SJSA1 (cell line): ENCODE measurements at places on chromosomes 6 and 20. TPM values are rescaled to one million over a fixed set of nuclear protein-coding genes. Genes with fewer than 3 reads are reported as not detected.

The IL20RA gene
- total RNA-seq = not detected in 2 replicates

- H3K36me3 ChIP-seq = peaks cover 51% of the 10 kb centered on the region
- no peak overlapping the region for H3K27ac ChIP-seq
- H3K27me3 ChIP-seq = no peaks in the 10 kb centered on the region
- H3K4me3 ChIP-seq = no peak overlapping the region
Observed at GRCh38 chr6:30340589-30341054, 4.3 kb upstream of the RPP21 start.

The PRDM13 gene
- not detected in 2 replicates for total RNA-seq

GRCh38 chr6:51199733-51200260 lies 381.1 kb downstream of the TFAP2B start:
- H3K4me3 ChIP-seq = no peak overlapping the region
- no peaks in the 10 kb centered on the region for H3K36me3 ChIP-seq
- H3K4me1 ChIP-seq = no peaks in the 10 kb centered on the region

GRCh38 chr6:168413018-168413720 lies 27.8 kb upstream of the SMOC2 start:
- H3K36me3 ChIP-seq = no peaks in the 10 kb centered on the region
- no peak overlapping the region for H3K4me3 ChIP-seq
- no peak for DNase-seq
- no peak overlapping the region for H3K27ac ChIP-seq
- no peaks in the 10 kb centered on the region for H3K27me3 ChIP-seq
- no peaks in the 10 kb centered on the region for H3K4me1 ChIP-seq

The PSORS1C2 gene
- not detected in 2 replicates for total RNA-seq

DNA sequence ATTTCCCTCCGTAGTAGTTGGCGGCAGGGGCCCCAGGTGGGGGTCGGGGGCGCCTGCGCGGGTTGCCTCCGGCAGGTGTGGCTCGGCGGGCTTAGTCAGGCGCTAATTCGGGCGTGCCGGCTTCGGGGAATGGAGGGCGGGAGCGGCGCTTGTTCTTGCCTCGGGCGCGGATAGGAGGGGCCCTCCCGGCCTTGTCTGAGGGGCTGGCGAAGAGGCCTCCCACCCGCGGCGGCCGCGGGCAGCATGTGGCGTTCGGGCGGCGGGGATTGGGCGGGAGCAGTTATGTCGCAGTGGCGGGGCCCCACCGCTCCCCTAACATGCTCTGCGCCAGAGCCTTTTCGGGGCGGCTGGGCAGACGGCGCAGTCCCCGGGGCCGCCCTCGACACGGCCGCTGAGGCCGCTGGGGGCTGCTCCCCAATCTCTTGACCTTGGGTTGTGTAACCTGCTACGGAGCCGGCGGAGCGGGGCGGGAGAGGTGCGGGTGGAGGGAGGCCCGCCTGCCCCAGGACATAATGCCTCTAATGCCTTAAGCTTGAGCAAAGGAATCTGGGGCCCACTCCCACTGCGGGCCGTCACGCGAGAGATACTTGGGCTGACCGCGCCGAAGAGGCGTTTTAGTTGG lies 1.1 kb downstream of the AMD1 start:
- H3K27me3 ChIP-seq = no peaks in the 10 kb centered on the region
- H3K27ac ChIP-seq = peak overlapping the region; percentile 58
- H3K4me3 ChIP-seq = peak overlapping the region; percentile 86
- peaks cover 35% of the 10 kb centered on the region for H3K4me1 ChIP-seq

- no peaks in the 10 kb centered on the region for H3K4me1 ChIP-seq
- DNase-seq = no peak
- H3K36me3 ChIP-seq = no peaks in the 10 kb centered on the region
- no peaks in the 10 kb centered on the region for H3K27me3 ChIP-seq
- H3K4me3 ChIP-seq = no peak overlapping the region
- no peak overlapping the region for H3K27ac ChIP-seq
Observed at GRCh38 chr6:105560611-105561066, 157.8 kb upstream of the PREP start.

DNA sequence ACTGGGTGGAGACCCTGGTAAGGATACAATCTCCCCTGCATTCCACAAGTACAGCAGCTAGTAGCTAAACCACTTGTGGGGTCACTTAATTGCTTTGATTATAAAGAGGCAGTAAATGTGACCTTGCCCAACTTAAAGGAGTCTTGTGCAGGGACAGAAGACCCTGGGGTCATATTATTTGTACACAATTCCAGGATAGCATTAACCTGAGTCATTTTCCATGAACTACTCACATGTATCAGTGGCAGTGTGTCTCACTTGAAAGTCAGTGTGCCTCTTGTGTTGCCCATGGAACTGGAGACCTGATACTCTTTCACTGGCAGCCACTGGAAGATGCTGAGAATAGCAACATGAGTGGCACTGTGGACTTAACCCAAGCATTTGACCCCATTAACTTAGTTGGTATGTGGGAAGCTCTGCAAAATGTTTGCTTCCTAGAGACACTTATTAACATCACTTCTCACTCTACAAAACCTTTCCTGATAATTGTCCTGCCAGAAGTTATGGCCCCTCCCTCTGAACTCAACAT lies 28.9 kb downstream of the CLIC5 start:
- no peaks in the 10 kb centered on the region for H3K36me3 ChIP-seq
- peak overlapping the region; percentile 20 for H3K27ac ChIP-seq
- H3K27me3 ChIP-seq = no peaks in the 10 kb centered on the region
- peaks cover 38% of the 10 kb centered on the region for H3K4me1 ChIP-seq
- no peak for DNase-seq
- no peak overlapping the region for H3K4me3 ChIP-seq

GRCh38 chr6:157263881-157264397 lies 59.4 kb downstream of the TMEM242 start:
- H3K27ac ChIP-seq = no peak overlapping the region
- no peak overlapping the region for H3K4me3 ChIP-seq
- no peaks in the 10 kb centered on the region; the same call in 1 of the 2 replicates for H3K4me1 ChIP-seq

The UST gene
- 6.7 and 7.6 TPM in 2 replicates for total RNA-seq

The GATA5 gene
- not detected in 2 replicates for total RNA-seq

- H3K27ac ChIP-seq = no peak overlapping the region
- H3K4me3 ChIP-seq = no peak overlapping the region
- H3K27me3 ChIP-seq = no peaks in the 10 kb centered on the region; the same call in 1 of the 2 replicates
- peaks cover 16% of the 10 kb centered on the region for H3K4me1 ChIP-seq
- H3K36me3 ChIP-seq = no peaks in the 10 kb centered on the region
- no peak for DNase-seq
Observed at GRCh38 chr6:156689656-156690055, 87.5 kb upstream of the ARID1B start.

The BTBD9 gene
- 6.3 and 8.5 TPM in 2 replicates for total RNA-seq

The PNLDC1 gene
- not detected in 2 replicates for total RNA-seq

The PGC gene
- total RNA-seq = not detected in 2 replicates

GRCh38 chr6:2790588-2791449 lies 25.6 kb downstream of the WRNIP1 start:
- H3K27ac ChIP-seq = peak overlapping the region; percentile 99
- H3K4me3 ChIP-seq = peak overlapping the region; percentile 10; the same call in 1 of the 2 replicates
- peaks cover 68% of the 10 kb centered on the region for H3K4me1 ChIP-seq
- H3K27me3 ChIP-seq = no peaks in the 10 kb centered on the region
- H3K36me3 ChIP-seq = peaks cover 21% of the 10 kb centered on the region
- peak; percentile 89 for DNase-seq

The ECHDC1 gene
- total RNA-seq = 47.4 and 81.2 TPM in 2 replicates

DNA sequence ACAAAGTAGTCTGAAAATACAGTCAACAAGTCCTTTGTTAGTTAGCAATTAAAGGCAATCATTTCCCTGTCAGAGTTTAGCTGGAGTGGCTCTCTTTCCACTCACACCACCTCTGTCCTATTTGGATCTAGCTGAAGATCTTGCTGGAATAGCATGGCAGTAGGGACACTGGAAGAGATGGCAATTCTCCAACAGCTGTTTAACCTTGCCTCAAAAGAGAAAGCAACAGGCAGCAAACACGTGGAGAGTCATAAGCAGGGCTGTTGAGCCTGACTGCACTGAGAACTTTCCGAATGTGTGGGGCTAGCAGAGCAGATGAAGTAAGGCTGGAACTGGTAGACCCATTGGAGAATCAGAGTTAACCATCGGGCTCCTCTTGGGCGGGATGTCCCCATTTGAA lies 38.0 kb upstream of the PRSS35 start:
- H3K4me1 ChIP-seq = no peaks in the 10 kb centered on the region
- H3K27ac ChIP-seq = no peak overlapping the region
- H3K36me3 ChIP-seq = no peaks in the 10 kb centered on the region
- H3K27me3 ChIP-seq = no peaks in the 10 kb centered on the region; the same call in 1 of the 2 replicates

The MAFB gene
- total RNA-seq = not detected in 2 replicates

DNA sequence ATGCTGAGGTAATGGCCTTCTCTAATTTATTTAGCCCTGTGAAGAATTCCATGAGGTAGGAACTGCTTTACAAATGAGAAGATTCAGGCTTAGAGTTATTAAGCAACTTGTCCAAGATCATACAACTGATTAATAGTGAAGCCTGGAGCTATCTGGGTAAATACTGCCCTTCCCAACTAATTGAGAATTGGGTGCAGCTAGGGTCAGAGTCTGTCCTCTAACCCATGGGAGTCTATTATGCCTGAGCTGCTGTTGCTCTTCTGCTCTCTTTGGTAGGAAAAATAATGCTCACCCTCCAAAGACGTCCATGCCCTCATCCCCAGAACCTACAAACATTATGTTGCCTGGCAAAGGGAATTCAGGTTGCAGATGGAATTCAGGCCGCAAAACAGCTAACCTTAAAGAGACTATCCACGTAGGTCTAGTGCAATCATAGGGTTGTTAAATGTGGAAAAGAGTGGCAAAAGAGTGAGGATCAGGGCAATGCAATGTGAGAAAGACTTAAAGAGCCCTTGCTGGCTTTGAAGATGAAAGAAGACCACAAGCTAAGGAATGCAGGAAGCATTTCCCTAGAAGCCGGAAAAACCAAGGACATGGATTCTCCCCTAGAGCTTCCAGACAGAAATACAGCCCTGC lies 90.1 kb downstream of the SPTLC3 start:
- DNase-seq = no peak
- H3K36me3 ChIP-seq = no peaks in the 10 kb centered on the region
- no peaks in the 10 kb centered on the region for H3K4me1 ChIP-seq
- no peak overlapping the region for H3K27ac ChIP-seq
- no peak overlapping the region for H3K4me3 ChIP-seq

DNA sequence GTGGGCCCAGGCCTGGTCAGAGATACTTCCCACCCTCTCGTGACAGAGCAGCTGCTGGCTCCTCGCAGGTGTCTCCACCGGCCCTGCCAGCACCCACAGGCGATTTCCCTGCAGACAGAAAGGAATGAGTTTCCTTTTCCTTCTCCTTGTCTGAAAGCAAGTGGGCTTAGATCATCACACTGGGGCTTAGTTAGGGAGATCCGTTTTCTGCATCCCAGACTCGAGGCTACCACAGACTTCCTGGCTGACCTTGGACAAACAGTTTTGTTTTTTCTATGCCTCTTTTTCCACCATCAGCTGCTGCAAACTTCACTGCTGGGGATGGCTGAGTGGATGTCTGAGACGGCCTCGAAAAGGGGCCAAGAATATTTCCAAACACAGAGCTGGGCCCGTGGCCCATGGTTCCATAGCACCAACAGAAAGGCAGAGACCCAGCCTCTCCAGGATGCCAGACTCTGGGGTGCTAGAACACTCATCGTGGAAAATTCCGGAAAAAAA lies 86.5 kb downstream of the BANF2 start:
- no peak for DNase-seq
- no peaks in the 10 kb centered on the region for H3K4me1 ChIP-seq
- no peak overlapping the region for H3K4me3 ChIP-seq

- H3K27ac ChIP-seq = no peak overlapping the region
- H3K4me1 ChIP-seq = peaks cover 7% of the 10 kb centered on the region
- H3K36me3 ChIP-seq = no peaks in the 10 kb centered on the region
- H3K4me3 ChIP-seq = no peak overlapping the region
Observed at GRCh38 chr6:151236668-151237401, 2.9 kb upstream of the AKAP12 start.

DNA sequence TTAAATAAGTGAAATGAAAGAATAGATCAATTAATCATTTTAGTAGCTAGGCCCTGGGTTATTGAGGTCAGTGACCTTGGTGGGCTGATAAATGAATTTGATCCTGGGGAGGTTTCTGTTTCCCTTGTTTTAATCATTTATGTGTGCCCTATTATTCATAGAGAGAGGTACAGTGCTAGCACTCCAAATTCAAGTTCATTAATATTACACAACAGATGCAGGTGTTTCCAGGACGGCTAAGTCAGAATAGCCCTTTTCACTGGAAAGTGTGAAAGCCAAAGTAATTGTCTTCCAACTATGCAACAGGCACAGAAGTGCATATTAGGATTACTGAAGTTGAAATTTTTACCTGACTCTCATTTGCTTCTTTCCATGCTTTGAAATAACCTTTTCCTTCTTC lies 61.7 kb upstream of the SGK1 start:
- H3K4me1 ChIP-seq = no peaks in the 10 kb centered on the region
- H3K36me3 ChIP-seq = no peaks in the 10 kb centered on the region
- H3K27me3 ChIP-seq = no peaks in the 10 kb centered on the region
- H3K27ac ChIP-seq = no peak overlapping the region
- no peak for DNase-seq

The PACRG gene
- total RNA-seq = not detected in 2 replicates

DNA sequence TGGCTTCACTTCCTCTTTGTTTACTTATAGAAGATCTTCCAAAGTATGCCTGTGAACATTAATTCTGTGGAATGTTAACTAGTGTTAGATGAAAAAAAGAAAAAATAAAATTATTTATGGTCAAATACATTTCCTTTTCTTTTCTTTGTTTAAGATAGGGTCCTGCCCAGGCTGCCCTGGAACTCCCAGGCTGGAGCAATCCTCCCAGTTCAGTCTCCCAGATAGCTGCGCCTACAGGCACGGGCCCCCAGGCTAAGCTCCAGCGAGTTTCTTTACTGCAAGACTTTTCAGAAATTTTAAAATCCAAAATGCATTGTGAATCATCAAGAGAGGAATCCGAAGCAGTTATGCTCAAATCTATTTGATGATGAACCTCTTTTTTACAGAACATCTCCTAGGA lies 39.3 kb upstream of the IL20RA start:
- H3K36me3 ChIP-seq = no peaks in the 10 kb centered on the region
- no peaks in the 10 kb centered on the region for H3K4me1 ChIP-seq
- no peak for DNase-seq
- H3K27me3 ChIP-seq = 0 out of 2 replicates have a peak, but pooled peaks cover 4% of the 10 kb centered on the region
- no peak overlapping the region for H3K4me3 ChIP-seq
- no peak overlapping the region for H3K27ac ChIP-seq

The MPIG6B gene
- total RNA-seq = not detected in 2 replicates

- H3K4me3 ChIP-seq = no peak overlapping the region
- DNase-seq = no peak
- H3K27me3 ChIP-seq = no peaks in the 10 kb centered on the region
- H3K27ac ChIP-seq = no peak overlapping the region
- H3K36me3 ChIP-seq = no peaks in the 10 kb centered on the region; the same call in 1 of the 2 replicates
Observed at GRCh38 chr6:132361101-132361500, 40.2 kb downstream of the MOXD1 start.

The C6orf15 gene
- total RNA-seq = not detected in 2 replicates

The TEAD3 gene
- 14.5 and 24.4 TPM in 2 replicates for total RNA-seq

DNA sequence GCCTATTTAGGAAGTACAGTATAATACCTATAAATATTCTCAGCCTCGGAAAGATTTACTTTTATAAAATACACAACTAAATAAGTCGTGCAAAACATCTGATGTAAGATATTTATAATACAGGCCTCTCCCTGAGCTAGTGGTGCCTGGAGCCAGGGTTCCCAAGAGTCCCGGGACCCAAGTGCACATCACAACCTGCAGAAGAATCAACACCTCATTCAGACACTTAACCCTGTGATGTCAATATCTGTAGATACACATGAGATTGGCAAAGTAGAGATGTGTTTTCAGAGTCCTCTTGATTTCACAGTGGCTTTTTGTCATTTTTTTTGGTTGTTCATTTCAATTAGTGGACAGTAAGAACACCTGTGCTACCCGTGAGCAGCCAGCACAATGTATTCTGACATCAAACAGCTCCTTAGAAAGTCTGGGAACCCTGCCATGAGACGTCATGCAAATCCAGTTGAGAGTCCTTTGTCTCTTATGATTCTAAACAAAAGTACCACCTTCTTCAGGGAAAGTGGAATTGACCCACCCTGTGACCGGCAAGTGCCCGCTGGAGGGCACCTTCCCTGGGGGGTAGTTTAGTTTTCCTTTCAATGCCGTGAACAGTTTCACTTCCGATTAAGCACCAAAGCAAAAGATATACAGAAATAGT lies 101.6 kb downstream of the DACT2 start:
- H3K36me3 ChIP-seq = no peaks in the 10 kb centered on the region
- no peak overlapping the region for H3K4me3 ChIP-seq
- no peaks in the 10 kb centered on the region for H3K27me3 ChIP-seq
